ENCODE measurements at places on chromosomes 4 and X.
A peak's percentile ranks its signal among the peaks of the same experiment; 100 is the strongest.

GRCh38 chr4:18440527-18441202 lies 419.1 kb upstream of the LCORL start:
- DNase-seq = no peak

DNA sequence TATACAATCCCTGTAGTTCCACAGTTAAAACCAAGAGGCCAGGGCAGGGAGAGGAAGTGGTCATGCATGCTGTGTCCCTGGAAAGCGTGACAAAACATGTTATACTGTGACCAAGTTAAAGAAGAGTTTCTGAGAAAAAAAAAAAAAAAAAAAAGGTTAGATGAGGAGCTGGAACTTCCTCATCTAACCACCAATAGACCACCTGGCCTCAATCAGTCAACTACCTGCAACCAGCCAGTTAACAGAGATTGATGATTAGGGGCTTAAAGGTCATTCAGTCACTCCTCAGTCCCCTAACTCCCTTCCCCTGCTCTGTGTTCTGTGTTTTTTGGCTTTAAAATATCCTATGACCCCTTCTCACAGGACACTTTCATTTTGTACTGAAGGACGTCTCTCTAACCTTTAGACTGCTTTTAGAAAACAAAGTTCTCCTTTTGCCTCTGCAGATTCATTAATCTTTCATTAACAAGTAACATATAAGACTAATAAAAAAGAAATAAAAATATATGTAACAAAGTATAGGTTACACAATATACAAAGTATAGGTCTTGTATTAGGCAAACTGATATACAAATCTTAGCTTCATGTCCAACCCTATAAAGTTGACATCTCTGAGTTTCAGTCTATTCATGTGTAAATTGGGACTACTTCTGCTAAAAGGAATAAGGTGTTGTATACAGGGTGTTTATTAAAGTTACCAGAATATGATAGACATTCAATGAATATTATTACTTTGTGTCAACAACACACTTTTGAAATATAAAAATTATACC lies 179.1 kb upstream of the NDST4 start:
- no peak for DNase-seq

DNA sequence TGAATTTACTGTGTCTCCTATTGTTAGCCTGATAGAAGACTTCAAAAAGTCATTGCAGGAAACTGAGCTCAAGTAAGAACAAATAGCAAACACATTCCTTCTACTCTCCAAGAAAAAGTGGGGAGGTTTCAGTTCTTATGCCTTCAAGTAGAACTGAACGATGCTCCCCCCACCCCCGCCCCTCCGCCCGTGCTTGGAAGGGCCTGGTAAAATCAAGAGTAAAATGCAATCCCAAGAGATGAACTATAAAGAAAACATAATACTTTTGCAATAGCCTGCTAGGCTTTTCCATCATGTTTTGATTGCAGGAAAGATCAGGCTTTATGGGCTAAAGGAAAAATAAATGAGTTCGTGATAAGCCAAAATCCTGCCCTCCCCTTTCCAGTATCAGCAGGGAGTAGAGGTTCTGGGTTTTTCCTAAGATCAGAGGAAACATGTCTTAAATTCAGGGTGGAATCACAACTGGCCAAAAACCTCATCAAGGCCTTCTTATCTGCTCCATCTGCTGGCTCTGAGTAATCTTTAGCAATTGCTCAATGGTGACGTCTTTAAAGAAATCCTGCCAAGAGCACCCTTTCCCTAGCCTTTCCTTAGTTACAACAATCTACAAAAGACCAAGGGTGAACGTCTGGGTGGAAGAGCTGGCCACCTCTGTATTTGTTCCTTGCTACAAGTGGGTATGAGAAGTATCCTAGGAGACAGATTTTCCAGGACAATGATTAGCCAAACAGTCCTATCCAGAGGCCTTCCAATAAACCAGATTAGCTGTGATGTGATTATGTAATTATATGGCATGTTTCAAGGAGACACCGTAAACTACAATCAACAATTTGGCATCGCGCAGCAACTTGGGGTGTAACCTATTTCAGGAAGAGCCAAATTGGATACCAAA lies 66.3 kb upstream of the FAM9C start:
- peak; percentile 66 for DNase-seq

- no peak for DNase-seq
Measured at GRCh38 chr4:2449511-2450392, 19.2 kb upstream of the RNF4 start.

DNA sequence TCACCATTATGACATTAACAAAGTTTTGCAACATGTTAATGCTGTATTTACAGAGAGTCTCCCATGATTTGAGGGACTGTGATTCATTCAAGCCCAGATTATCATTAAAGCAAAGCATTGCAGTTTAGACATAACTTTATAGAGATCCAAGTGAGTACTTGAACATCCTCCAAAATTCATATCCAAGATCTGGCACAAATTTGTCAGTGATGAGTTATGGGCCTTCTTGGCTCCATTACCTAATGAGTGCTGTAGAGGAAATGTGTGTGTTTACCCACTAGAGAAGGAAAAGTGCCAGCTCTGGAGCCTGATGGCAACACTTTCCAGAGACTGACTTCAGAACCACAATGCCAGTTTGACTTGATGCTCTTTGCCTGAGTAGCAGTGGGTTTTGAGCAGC lies 432.3 kb downstream of the GALNTL6 start:
- DNase-seq = no peak

DNA sequence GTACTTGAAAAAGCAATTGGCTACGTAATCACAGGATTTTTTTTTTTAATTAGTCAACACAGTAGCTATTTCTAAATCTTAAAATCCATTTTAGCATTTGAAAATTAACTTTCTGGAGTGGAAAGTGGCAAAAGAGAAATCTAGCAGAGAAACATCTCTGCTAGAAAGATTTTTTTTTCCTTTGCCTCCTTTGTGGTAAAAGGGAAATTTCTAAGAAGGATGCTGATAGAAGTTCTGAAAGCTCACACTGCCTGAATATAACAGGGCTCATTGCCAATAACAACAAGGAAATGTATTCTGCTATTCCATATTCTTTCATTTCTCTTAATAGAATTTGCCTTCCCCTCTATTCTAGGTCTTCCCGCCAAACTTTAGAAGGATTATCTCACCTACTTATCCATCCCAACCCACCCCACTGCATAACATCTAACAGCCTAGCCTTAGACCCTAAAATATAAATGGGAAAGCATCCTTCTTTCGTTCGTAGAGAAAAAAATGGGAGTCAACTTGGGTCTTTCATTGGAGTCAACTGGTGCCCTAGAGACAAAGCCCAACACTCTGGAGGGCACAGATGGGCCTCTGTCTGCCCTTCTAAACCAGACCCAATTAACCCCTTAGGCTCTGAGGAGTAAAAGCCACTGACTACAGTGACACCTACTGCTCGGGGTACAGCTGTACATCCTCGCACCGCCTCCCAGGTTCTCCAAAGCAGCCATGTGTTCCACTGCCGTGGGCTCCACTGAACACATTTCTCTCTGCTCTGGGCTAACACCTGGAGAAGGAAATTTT lies 103.9 kb downstream of the MAML3 start:
- DNase-seq = no peak

GRCh38 chr4:79173186-79173585 lies 152.7 kb downstream of the NAA11 start:
- DNase-seq = no peak

- DNase-seq = no peak
Measured at GRCh38 chrX:144494074-144494473, 610.2 kb downstream of the UBE2NL start.

- no peak for DNase-seq
Measured at GRCh38 chr4:142411993-142412392, 434.1 kb downstream of the INPP4B start.

DNA sequence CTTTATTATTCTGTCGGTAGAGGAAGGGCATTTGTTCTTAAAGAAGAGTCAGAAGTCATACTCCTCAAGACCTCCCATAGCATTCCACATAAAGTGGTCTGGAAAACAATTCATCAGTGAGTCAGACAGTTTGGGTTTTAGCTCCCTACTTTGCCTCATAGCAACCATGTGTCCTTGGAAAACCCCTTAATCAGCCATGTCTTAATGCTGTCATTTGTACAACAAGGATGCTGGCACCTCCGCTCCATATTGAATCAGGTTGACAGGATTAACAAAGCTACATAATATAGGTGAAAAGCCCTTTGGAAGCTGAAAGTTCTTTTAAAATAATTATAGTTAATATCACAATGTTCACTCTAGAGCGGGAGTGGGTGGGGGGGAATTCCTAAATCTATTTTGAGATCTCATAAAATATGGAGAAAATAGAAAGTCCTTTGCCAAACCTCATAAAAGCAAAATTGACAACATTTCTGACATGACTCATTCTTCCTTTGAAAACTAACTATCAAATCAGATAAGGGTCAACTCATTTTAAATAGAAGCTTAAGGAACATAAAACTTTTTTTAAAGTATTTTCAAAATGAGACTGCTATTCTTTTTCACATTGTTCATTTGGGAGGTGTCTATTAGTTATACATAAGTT lies 37.3 kb upstream of the GUCY1A1 start:
- peak; percentile 24 for DNase-seq

DNA sequence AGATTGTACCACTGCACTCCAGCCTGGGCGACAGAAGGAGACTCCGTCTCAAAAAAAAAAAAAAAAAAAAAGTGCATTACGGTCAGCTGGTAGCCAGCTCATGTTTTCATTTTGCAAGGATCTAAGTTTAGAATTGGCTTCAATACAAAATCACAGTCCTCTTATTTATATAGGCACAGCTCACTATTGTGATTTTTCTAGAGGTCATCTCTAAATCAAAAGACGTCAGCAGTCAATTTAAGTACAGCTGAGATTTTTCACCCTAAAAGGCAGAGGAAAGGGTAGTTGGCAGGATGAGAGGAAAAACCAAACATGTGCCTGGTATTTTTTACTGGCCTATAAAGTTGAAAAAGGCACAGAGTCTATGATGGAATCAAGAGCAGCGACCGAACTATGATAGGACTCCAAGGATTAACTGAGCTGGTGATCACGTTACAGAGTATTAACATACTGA lies 30.8 kb downstream of the ASB5 start:
- no peak for DNase-seq

DNA sequence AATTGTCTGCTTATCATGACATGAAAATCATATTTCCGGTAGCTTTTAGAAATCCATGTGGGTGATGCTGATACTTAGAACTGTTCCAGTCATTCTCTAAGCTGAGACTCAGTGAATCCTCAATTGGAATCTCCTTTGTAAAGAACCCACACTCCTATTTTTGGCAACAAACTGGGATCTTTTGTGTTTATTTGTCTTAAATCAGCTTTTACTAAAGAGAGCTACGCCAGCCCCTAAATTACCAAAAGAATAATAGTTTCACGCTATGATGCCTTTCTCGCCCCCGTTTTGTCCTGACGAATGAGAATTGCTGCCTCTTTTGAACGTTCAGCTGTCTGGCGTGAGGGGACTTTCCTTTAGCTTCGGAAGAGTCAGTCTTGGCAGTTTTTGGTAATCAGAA lies 195.9 kb downstream of the SHOX start:
- no peak for DNase-seq

GRCh38 chr4:88442689-88443191 lies 14.2 kb upstream of the HERC5 start:
- DNase-seq = no peak

GRCh38 chrX:13837290-13837745 lies 20.4 kb upstream of the GPM6B start:
- no peak for DNase-seq

DNA sequence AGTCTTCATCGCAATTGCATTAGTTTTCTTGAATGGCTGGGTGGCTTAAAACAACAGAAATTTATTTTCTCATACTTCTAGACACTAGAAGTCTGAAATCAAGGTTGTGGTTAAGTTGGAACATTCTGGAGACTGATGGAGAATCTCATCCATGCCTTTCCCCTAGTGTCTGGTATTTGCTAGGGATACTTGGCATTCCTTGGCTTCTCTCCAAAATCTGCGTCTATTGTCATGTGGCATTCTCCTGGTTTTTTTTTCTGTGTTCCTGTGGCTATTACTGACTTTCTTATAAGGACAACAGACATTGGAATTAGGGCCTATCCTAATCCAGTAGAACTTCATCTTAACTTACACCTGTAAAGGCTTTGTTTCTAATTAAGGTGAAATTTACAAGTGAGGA lies 272.8 kb upstream of the EPHA5 start:
- peak; percentile 30 for DNase-seq

DNA sequence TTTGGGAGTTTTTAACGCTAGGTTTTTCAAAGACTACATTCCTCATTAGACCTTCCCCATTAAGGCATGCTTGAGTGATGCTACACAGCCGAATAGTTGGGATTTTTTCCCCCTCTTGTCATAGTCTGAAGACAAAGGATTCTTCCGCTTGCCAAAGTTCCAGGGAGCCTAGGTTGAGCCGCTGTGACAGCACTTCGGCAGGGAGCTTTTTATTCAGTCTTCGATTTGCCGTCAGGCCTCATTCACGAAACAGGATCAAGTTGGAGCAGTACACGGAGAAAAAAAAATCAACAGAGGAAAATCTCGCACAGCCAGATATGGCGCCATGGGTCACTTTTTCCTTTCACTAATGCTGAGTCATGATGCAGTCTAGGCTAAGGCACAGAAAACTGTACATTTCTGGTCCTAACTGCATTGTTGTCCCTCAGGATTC lies 24.3 kb downstream of the SHROOM3 start:
- DNase-seq = peak; percentile 13

GRCh38 chr4:151766691-151767090 lies 5.9 kb upstream of the GATB start:
- DNase-seq = no peak

DNA sequence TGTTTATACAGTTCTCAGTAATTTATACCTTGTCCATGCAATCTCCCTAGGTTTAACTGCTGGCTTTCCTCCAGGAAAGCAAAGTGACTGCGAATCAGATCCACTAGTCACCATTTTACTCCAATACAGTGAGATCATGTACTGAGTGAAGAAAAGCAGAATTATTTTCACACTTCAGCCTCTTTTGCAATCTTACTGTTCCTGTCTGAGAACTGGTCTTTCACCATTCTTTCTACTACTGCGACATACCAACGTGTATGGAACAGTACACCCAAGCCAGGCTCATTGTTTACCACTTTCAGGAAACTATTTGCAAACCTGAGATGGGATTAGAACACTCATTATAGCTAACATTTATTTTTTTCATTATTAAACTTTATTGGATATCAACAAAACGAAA lies 8.0 kb upstream of the MSL3 start:
- no peak for DNase-seq

DNA sequence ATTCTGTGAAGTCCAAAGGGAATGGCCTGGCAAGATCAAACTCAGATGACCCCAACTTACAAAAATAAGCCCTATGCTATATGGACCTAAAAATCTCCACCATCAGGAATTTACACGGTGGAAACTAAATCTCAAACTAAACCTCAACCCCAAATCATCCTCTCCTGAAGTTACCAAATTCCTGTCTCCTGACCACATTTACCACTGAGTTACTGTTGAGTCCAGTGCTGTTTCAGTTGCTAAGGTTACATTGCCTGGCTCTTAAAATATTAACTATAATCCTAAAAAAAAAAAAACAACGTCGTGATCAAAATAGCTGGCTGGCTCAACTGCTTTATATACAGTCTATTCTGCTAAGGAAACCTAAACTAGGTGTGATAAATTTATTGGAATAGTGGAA lies 315.2 kb upstream of the SLIT2 start:
- no peak for DNase-seq

DNA sequence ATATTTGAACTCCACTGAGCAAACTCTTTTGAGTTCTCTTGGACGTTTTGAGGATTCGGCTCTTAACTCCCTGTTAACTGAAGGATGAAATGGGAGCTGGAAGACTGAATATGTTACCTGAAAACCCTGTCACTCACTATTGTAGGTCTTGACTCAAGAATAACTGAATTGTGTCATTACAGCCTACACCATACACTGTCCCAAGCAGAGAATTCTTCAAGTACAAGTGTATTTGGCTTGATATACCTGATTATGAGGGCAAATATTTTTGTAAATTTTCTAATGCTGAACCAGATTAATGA lies 276.1 kb downstream of the CFAP299 start:
- no peak for DNase-seq

GRCh38 chr4:105587841-105588240 lies 35.4 kb downstream of the ARHGEF38 start:
- no peak for DNase-seq

Measured in HTR-8/SVneo (cell line).